GM12864 (cell line): ENCODE measurements at places on chromosomes 3 and 15.

DNA sequence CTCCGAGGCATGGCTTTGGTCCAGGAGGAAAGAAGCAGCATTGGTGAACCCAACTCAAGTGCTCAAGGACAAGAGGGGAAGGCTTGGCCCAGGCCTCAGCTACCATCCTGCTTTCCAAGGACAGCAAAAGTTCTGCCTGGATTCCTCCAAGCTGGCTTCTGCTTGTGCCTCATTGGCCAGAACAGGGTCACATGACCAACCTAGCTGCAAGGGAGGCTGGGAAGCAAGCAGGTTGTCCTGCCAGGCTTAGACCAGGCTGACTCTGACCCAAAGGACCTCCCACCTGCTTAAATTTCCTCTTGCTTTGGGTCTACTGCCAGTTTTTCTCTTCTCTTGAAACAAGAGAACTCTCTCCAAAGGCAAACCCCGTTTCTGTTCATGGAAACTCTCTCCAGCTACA is 70.7 kb downstream of the RPN1 start:
- DNase-seq: no peak

DNA sequence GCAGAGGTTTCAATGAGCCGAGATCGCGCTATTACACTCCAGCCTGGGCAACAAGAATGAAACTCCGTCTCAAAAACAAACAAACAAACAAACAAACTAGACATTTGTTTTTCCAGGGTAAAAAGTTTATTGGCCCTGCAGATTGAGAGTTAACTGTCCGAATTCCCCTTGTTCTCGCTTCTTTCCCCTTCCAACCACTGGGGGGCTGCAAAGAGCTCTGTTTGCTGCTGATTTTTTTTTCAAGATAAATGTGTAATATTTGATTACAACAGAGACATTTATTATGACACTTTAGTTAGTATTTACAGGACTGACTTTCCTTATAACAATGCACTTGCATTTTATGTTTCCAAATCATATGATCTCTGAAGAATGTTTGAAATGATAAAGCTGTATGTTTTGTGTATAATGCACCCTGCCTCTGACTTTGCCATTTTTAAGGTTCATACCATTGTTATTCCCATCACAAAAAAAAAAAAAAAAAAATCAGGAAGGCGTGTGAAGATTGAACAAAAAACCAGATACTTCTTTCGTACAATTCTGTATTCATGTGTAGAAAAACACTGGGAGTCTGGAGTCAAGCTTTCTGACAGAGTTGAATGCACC is 2.8 kb downstream of the CLSTN2 start:
- no peak for DNase-seq

GRCh38 chr3:107265526-107265925 is 111.7 kb upstream of the CCDC54 start:
- DNase-seq: no peak

DNA sequence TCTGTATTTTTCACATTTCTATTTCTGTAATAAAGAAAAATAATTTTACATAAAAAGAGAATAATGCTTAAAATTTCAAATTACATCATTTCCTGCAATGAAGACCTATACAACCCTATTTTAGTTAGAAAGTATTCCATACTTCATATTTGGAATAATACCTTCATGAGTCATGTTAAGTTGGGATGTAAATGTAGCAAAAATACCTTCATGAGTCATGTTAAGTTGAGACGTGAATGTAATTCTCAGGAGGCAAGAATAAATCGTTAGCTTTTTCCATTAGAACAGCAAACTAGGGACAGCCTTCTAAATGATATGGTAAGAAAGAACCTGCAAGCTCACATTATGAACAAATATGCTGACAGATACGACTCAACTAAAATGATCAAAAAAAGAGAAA is 91.9 kb downstream of the NAALADL2 start:
- no peak for DNase-seq

- no peak for DNase-seq
Observed at GRCh38 chr3:42224658-42225421, 41.1 kb downstream of the CCK start.

DNA sequence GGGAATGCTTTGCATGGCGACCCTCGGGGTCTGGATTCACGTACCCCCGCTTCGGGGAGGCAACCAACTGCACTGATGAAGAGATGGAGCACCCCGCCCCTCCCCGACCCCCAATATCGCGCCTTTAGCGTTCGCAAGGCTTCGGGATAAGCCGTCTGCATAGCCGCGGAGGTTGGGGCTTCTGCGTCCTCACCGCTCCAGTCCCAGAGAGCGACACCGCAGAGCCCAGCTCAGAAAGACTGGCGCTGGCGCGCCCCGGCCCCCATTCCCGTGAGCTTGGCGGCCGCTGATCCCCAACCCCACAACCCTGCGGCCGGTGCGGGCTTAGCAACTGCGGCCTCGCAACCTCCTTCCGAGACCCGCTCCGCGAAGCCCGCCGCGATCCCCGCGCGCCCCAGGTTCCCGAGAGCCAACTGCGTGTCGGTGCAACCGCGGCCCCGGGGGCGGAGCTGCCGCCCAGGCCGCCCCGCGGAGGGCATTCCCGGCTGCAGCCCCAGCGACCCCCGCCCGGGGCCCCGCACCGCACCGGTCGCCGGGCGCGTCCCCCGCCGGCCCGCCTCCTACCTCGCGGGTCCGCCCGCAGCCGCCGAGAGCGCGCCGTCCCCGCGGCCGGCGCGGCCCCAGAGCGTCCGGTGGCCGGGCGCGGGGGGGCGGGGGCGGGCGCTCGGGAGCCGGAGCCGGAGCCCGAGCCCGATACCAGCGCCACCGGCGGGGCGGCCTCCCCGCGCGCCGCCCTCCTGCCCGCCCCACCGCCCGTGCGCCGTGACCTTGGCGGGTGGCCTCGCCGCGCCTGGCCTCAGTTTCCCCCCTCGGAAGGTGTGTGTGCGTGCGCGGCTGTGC is 79.5 kb downstream of the IQSEC1 start:
- no peak for DNase-seq

DNA sequence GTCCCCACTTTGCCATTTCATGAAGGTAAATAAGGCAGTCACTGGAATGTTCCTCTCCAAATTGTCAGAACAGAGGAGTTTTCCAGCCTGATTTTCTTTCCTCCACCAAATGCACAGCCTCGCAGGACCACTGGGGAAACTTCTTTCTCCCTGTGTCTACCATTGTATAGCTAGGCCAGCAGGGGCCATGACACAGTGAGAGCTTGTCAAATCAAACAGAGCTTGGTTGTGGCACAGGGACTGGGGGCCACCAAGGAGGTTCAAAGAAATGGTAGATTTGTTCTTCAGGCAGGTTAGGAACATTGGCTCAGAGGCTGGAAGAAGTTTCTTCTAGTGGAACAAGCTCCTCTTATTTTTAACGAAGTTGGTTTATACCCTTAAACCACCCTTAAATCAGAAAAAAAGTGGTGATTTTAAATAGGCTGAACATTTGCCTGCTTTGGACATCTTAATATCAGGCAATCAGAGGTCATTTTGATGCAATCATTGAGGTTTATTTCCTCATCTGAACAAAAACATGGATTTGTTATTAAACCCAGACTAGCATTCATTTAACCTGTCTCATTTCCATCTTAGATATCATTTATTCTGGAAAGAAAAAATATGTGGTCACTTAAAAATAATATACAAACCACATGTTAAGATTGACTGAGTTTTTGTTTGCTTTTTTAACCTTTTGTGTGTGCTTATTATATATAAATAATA is 105.6 kb downstream of the GTPBP8 start:
- DNase-seq: no peak

GRCh38 chr3:176463610-176464009 is 733.7 kb downstream of the TBL1XR1 start:
- DNase-seq: no peak

GRCh38 chr3:63338351-63338750 is 60.2 kb downstream of the SYNPR start:
- DNase-seq: no peak
